Cardiac fibroblast (primary cell): ENCODE measurements at places on chromosomes 4 and X.

GRCh38 chr4:103721251-103721650 is 1.5 kb upstream of the TACR3 start:
- DNase-seq = peak; percentile 1

- DNase-seq = no peak
These were observed 151.2 kb upstream of the KLF3 start for GRCh38 chr4:38512840-38513239.

DNA sequence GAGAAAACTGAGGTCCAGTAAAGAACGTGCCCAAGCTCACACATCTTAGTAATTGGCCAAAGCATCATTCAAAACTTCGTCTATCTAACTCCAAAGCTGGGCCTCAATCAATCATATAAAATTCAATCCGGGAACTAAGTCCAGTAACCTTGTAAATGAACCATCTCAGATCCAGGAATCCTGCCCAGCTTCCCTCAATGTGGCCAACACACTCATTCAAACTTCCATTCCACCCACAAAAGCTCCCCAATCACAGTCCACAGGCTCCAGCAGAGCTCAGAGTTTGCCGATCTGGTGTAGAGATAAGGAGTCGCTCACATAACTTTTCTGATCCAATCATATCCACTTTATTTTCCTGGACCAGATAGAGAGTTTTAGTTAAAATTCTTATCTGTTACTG is 144.8 kb downstream of the SPATA18 start:
- DNase-seq = no peak

GRCh38 chr4:11635342-11635741 is 206.6 kb upstream of the HS3ST1 start:
- peak; percentile 42 for DNase-seq

- peak; percentile 1 for DNase-seq
These were observed 858.9 kb upstream of the PCDH7 start for GRCh38 chr4:29861307-29861706.

- DNase-seq = no peak
These were observed 74.6 kb downstream of the CC2D2A start for GRCh38 chr4:15544248-15544729.

DNA sequence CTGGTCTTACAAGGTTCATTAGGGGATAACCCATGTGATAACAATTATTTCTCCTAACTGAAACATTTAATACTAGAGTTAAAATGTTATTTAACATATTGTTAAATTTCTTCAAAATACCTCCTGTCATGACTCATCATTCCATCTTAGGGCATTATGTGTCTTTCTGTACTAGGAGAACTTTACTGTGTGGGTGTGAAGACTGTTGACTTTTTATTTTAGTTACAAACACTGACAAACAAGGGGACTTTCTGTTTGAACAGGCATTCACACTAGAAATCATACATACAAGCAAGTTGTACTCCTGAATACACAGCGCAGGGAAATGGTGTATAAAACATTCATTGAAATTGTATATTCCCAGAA is 175.9 kb downstream of the FBXW7 start:
- peak; percentile 39 for DNase-seq

DNA sequence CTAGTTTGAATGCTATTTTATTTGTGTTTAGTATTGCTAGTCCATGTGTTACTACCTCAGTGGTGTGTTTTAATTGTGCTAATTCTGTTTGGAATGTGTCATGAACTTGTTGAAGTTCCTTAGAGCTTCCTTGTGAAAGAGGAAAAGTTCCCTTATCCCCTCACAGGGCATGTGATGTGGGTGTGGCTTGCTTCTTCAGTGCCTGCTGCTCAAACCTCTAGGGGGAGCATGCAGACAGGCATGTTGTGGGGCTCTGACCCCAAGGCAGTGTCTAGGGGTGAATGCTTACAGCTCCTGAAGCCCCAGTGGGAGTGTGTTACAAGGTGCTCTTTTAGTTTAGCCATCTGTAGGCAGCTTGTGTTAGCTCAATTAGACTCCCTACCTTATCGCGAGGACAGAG is 86.5 kb downstream of the MAGED4 start:
- peak; percentile 7 for DNase-seq

DNA sequence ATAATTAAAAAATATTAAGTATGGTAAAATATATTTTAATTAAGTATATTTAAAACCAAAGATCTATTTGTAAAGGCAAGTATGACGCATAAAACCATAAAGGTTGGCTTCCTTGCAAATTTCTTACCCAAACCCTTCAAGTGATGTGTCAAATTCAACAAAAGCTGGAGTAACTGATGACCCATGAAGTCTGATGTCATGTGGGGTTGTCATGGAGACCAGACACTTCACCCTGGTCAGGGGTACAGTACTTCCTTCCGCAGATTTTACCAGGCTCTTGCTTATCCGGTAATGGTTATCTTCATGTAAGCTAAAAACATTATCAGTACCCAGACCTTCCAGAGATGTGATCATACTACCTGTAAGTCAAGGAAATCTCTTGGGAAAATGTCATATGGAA is 170.1 kb downstream of the WDFY3 start:
- no peak for DNase-seq

DNA sequence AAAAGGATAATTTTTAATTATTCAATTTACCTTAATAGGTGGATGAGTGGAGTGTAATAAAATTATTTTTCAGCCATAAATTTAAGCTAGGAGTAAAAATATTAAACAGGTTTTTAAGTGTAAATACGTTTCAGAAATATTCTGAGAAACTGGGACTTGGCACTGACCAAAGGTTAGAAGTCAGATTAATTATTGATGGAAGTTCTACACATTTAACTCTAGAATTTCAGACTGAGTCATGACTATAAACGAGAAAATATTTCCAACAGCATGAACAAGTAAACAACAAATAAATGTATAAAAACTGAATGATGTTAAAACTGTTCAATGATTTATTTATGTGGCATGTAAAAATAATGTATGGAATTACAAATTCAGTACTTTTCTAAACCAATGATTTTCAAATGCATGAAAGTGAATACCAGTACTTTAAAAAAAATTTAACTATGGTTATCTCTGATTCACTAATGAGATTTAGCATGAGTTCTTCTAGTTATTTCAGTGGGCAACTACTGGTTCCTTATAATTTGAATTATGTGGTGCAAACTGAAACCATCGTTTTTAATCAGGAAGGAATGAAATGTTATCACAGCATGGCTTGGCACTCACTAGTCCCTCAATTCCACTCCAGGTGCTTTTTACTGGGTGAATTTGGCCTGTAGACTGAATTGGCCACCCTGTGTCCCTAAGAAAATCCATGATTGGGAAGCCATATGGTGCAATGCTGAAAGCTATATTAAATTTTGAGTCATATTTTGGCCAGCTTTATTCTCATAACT is 244.2 kb downstream of the FSTL5 start:
- no peak for DNase-seq

GRCh38 chr4:169802873-169803272 is 45.1 kb upstream of the HPF1 start:
- DNase-seq = no peak

GRCh38 chrX:106698693-106699092 is 27.8 kb upstream of the RNF128 start:
- DNase-seq = peak; percentile 48

GRCh38 chr4:173257732-173258717 is 76.1 kb downstream of the HMGB2 start:
- DNase-seq = peak; percentile 80

- peak; percentile 65 for DNase-seq
These were observed 21.1 kb downstream of the ANXA5 start for GRCh38 chr4:121675715-121676114.

DNA sequence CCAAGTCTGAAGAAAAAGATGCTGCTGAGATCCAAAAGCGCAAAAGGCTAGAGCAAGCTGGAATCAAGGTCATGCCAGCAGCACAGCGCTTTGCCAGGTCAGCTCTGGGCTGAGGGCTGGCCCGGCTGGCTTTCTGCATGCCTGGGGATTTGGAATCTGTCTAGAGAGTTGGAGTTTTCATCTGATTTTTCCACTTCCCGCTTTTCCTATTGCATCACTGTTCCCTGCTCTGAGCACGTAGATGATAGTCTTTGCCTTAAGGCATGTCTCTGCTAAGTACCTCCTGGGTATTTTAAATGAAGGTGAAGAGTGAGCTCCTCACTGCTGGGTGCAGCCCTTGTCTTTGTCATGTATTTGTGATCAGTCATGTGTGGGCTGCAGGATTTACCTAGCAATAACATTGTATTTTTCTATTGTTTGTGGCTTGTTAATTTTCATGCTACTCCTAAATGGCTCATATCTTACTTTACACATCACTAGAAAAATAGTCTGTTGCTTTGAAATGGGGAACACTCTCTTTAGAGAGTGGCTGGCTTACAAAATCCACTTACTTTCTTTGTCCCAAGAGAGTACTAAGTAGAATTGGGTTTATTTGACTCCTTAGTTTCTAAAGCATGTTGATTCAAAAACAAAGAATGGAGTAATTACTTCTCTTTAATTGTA is 82.8 kb downstream of the LIMCH1 start:
- DNase-seq = no peak

DNA sequence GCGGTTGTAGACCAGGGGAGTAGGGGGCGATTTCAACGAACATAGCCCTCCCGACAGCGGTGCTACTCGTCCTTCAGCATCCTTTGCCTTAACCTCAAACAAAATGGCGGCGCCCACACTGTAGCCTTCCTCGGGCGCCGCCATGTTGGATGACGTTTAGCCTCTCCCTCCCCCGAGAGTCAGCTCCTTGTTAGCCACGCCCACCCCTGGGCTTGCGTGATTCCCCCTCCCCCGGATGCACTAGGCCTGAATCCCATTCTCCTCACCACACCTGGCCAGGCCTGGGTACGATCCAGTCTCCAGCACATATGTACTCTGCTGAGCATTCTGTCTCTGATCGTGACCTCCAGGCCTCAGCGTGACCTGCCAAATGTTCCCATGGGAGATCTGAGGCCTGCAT is 49.0 kb upstream of the ZNF157 start:
- peak; percentile 71 for DNase-seq

GRCh38 chr4:10917566-10917965 is 233.0 kb upstream of the CLNK start:
- DNase-seq = no peak

GRCh38 chr4:1216869-1217294 is 32.0 kb downstream of the CTBP1 start:
- DNase-seq = no peak

- peak; percentile 72 for DNase-seq
These were observed 79.2 kb downstream of the MTMR1 start for GRCh38 chrX:150772150-150772970.

- DNase-seq = no peak
These were observed 1262.7 kb upstream of the PABPC4L start for GRCh38 chr4:135464311-135464710.

DNA sequence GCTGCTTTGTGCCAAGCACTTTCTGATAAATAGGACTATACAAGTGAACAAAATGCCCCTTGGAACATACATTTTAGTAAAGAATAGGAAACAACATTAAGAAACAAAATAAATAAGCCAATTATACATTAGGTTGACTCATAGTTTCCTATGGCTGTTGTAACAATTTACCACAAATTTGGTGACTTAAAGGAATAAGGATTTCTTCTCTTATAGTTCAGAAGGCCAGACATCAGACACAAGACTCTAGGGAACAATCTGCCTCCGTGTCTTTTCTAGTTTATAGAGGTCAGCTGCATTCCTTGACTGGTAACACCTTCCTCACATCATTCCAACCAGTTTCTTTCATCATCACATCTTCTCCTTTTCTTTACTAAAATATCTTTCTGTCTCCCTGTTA is 235.9 kb upstream of the PCDH18 start:
- peak; percentile 10 for DNase-seq
